ENCODE measurements at places on chromosomes 12 and 14.
A peak's percentile ranks its signal among the peaks of the same experiment; 100 is the strongest.

DNA sequence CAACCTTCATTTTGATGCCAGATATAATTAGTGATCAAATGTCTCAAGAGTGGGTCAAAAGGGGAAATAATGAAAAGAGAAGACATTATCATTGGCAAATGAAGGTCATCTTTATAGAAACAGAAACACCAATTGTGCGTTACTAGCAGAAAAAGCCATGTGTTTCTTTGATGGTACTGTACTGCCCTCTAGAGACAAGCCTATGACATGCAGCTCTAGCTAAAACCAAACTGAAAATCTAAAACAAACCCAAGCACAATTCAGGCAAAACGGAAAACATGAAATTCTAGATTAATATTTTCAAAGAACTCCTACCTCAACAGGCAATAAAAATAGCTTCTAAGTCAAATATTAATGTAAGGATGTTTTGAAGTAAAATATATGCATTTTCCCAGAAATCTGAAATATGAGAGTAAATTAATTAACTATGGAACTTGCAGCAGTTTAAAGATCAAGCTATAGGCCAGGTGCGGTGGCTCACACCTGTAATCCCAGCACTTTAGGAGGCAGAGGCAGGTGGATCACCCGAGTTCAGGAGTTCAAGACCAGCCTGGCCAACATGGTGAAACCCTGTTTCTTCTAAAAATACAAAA, 115.4 kb downstream of the KLHL28 start:
- peak; percentile 13 for DNase-seq

- no peak for DNase-seq
Observed at GRCh38 chr14:24435192-24435810, 5.5 kb downstream of the KHNYN start.

DNA sequence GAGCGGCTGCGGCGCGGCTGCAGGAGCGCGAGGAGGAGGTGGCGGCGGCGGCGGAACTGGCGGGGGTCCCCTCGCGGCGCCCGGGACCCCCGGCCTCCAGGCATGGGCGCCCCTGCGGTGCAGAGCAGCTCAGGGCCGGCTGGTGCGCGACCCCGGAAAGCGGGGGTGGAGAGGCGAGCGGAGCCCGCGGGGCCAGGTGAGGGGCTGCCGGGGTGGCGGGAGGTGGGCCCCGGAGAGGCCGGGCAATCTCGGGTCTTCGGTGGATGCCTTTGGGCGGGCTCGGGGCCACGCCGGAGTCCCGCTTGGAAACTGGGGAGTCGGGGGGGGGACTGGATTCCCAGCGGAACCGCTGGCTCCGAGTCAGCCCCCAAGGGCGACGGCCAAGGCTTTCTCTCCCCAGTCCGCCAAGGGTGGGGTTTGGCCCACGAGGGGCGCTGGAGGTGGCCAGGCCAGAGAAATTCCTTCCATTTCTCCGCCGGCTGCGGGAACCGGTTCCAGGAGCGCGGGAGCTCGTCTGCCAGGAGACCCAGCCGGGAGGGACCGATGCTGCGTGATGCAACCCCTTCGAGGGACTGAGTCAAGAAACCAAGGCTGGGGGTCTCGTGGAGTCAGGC, 13.9 kb upstream of the NR4A1 start:
- DNase-seq: no peak

- no peak for DNase-seq
Observed at GRCh38 chr14:28603606-28604005, 163.0 kb upstream of the FOXG1 start.

DNA sequence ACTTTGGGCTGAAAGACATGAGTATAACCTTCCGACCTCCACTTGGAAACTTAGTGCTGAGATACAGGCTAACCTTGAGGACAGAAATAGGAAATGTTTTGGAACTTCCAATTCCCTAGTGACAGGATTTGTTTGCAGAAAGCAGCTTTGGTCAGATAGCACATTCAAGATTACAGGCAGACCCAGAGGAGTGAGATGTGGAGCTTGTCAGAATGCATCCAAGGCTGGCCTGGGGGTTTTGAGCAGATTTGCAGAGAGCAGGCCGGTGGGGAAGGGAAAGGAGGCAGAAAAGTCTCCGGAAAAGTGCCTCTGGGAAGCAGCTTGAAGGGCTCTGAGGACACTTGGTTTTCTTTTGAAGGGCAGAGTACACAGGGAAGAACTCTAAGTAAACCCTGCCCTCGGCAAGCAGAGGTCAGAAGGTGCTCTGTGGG, 180.3 kb downstream of the ETV6 start:
- DNase-seq: no peak
